Glutamatergic neuron (in vitro differentiated cells): ENCODE measurements at places on chromosomes 13 and 19. TPM values are rescaled to one million over a fixed set of nuclear protein-coding genes. Genes with fewer than 3 reads are reported as not detected.
A peak's percentile ranks its signal among the peaks of the same experiment; 100 is the strongest.

DNA sequence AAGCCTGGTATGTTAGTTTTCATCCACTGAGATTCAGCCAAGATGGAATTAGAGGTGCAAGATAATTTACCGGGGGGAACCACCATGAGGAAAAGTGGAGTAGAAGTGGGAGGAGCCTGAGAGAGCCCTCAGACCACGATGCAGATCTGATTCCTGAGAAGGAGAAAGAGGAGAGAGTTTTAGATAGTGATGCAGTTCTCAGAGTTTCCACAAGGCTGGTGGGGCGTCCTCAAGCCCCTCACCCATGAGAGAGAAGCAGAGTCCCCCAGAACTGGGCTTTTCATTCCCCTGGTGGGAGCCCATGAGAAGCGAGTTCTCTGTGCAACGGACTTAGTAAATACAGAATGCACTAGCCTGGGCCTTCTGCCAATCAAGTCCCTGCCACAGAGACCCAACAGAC, 18.1 kb downstream of the CEACAM5 start:
- no peak for DNase-seq

- no peak for DNase-seq
Measured at GRCh38 chr13:40190641-40191100, 475.8 kb downstream of the FOXO1 start.

Gene KLK15
- total RNA-seq, result not detected

Gene CERS1
- 15.3 TPM for total RNA-seq

DNA sequence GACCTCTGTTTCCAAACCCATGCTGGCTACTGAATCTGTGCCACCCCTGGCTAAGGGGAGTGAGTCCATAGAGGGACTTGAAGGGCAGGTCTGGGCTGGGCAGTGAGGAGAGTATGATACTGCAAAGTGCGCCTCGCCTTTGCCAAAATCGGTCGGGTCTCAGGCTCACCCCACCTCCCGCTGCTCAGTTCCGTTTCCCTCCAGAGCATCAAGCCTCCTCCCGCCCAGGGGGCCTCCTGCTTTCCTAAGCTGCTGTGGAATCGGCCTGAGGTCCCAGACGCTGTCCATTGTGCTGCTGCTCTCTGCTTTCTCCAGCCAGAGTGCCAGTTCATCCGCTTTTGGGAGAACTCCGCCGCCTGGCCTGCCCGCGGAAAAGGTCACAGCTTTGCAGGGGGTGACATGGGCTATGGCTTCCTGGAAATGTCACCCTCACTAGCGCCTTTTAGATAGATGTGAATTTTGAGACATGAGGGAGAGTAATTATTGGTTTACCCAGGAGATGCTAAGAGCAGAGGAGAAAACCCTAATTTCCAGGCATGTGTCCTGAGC, 1418.4 kb downstream of the UQCRFS1 start:
- peak; percentile 28 for DNase-seq

DNA sequence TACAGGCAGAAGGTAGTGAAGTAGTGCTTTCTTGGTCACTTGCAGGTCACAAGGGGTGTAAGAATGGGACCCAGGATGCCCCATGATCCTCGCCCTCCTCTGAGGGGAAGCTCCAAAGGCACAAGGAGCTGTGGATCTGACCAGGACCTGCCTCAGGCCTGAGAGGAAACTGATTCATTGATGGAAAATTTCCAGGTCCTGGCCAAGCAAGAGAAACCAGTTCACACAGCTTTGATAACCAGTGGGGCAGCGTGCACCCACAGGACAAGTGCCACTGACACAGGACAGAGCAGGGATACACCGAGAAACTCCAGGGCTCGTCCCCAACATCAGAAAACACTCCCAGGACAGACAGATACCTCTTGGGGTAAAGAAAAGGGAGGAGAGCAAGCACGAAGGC, 177.1 kb downstream of the RBM26 start:
- no peak for DNase-seq
